GM20000 (cell line): ENCODE measurements at places on chromosomes 6 and 20.

GRCh38 chr6:27785294-27785693, 126.9 kb downstream of the OR2B2 start:
- no peak for DNase-seq

GRCh38 chr6:1603708-1604107, 6.0 kb upstream of the FOXC1 start:
- no peak for DNase-seq

DNA sequence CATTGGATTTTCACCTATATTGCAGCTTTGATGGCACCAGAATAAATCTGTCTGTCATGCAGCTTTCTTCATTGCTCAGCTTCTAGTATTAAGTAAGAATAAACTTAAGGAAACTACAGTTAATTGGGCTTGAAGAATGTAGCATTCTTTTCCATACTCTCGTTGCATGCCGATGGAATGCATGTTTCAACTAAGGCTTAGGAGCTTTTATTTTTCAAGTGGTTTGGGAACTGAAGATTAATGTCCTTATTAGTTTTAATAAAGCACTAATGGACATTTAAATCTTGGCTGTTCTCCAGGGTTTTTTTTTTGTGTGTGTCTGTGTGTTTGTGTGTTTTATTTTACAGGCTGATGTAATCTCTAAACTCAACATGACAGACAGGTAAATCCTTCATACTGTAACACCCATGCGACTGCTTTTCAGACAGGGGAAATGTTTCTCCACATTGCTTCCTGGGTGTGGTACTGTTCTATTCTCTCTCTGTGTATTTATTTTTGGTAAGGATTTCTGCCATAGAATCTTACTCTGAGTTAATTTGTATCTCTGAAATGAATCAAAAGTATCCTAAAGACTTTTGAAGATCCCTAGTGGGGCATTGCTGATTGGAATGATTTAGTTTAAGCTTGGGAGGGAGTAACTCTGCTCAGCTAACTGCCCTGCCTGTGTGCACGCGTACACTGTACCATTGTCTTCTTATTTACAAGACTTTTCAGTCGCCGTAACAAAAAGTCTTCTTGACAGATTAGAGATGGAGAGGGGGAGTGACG, 38.0 kb downstream of the SLC9A8 start:
- no peak for DNase-seq

DNA sequence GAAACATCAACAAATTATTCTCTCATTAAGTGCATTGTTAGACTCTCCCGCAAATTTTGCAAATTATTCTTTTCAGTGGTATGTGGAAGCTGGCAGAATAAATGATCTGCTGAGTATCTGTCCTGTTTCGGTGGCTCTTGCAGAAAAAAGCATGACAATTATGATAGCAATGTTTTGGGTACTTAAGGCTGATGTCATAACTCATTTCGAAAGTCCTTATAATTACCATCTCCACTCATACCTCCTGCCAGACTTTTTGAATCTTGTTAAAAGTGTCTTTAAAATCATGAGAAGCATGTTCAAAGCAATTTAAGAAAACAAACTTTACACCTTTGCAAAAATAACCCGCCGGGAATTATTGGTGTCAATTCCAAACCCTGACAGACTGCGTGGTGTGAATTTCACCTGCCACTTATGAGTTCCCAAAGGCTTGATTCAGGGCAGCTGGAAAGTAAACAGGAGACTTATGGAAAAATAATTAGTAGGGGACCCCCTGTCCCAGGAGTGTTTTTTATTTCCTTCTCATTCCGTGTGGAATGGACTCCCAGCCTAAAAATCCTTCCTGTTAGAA, 87.6 kb upstream of the E2F3 start:
- no peak for DNase-seq

GRCh38 chr6:76708641-76709331, 636.3 kb upstream of the IMPG1 start:
- no peak for DNase-seq

DNA sequence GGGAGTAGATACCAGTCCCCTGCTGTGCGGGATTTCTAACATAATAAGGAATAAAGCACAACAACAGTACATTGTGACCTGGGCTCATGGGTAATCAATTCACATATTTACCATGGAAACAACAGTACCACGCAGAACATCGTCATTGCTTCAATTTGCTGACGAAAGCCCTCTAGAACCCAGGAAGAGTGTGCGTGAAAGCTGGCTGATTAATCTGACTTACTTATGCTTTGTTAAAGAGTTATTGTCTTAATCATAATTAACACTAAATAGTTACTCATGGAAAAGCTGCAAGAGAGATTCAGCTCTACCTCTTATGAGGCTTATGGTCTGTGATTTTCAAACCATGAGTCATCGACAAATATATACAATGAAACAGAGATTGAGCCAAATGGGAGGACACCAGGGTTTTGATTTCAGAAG, 644.3 kb upstream of the AGPAT4 start:
- no peak for DNase-seq

DNA sequence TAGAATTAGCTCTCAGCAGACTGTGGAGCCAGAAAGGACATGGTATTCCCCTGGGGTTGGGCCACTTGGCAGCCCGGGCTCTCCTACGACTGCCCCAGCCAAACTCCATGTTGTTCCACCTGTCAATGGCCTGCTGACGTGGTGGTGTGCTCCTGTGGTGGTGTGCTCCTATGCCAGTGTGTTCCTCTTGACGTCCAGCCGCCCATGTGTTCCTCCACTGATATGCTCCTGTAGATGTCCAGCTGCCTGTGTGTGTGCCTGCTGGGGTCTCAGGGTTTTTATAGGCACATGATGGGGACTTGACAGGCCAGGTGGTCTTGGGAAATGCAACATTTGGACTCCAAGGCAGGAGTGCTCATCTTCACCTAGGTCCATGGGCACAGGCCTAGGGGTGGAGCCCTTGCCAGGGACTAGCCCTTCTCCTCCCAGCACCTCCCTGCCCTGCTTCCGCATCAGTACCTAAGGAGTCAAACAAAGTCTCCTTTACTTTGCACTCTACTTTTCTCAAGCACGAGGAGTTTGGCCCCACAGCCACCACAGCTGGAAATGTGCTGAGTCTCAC, 133.5 kb downstream of the TINAG start:
- DNase-seq, result no peak

GRCh38 chr6:144364782-144365181, 79.6 kb downstream of the UTRN start:
- DNase-seq, result no peak

GRCh38 chr6:26520237-26520849, 17.8 kb upstream of the HMGN4 start:
- no peak for DNase-seq

DNA sequence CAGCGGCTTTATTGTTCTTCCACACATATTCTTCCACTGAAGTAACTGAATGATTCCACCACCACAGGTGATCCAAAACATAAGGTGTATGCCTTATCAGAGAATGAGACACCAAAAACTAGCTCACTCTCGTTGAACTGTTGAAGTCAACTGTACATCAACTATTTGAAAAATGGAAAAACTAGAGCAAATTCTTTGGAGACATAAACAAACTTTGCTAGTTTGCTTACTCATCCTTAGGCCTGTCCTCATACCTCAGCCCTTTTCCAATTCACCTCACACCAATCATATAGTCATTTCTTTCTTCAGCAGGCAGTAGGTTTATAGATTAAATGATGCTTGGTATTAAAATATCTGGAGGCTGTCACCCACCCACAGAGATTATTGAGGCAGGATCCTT, 77.1 kb upstream of the RNF217 start:
- no peak for DNase-seq

GRCh38 chr6:147195510-147195909, 8.7 kb upstream of the STXBP5 start:
- DNase-seq, result no peak

GRCh38 chr6:101722471-101722870, 329.0 kb downstream of the GRIK2 start:
- no peak for DNase-seq

DNA sequence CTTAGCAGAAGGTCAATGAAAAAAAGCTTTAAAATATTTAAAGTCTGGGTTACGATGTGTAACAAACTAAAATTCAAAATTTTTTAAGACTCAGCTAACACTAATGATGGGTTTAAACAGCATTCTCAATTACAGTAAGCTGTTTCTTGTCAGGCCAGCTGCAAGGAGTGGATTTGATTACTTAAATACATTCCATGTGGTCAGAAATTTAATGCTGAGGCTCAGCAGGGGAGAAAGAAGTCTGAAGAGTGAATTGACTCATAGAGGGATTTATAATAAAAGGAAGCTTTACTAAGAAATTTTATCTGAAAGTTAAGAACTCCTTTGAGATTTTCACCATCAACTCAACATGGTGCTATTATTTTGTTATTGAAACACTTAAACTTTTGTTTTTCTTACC, 398.6 kb downstream of the KHDRBS2 start:
- no peak for DNase-seq

DNA sequence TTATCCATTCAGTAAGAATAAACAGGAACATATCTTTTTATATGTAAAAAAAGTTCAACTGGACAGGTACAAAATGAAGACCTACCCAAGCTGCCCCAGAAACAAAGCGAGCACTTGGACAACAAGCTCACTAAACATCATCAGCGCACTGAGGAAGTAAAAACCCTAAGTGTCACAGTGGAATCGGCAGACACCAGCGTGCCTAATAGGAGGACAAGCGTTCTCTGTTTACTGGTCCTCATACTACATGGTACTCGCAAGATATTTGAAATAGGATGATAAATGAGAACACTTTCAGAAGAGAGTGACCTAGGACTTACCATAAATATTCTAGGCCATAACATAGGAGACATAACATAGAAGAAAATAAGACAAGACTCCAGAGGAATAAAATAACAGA, 18.2 kb downstream of the MAP7 start:
- DNase-seq, result no peak

GRCh38 chr20:1825507-1825906, 69.7 kb upstream of the SIRPA start:
- DNase-seq, result no peak

- peak; percentile 78 for DNase-seq
These were observed 7.3 kb downstream of the DNTTIP1 start for GRCh38 chr20:45798935-45799642.

DNA sequence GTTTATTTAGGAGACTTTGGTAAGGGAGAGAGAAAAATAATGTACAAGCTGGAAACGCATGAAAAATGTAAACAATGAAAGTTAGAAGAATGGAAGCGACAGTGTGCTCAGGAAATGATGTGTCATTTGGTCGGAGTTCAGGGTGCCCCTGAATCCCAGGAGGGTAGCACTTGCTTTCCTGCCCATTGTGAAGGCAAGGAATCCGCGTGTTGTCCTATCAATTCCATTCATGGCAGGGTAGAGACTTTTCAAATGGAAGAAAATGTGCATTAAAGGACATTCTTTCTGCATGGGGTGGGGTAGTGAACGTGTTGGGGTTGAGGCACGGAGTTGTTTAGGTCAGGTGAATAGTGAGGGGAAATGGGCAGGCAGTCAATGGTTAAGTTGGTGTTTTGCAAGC, 33.7 kb downstream of the GCNT2 start:
- no peak for DNase-seq

DNA sequence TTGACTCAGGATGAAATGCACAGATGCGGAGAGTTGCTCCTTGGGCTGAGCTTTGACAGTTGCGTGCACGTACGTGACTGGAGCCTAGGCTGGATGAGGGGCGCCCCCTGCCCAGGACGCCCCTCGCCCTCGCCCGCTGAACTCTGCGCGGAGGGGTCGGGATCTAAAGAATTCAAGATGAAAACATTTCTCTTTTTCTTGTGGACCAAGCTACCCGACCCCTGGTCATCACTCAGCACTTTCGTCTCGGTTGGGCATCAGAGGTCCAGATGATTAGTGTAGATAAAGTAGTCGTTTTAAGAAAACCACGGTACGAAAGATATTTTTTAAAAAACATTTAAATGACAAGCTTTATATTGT, 700 bp downstream of the DTD1 start:
- no peak for DNase-seq

DNA sequence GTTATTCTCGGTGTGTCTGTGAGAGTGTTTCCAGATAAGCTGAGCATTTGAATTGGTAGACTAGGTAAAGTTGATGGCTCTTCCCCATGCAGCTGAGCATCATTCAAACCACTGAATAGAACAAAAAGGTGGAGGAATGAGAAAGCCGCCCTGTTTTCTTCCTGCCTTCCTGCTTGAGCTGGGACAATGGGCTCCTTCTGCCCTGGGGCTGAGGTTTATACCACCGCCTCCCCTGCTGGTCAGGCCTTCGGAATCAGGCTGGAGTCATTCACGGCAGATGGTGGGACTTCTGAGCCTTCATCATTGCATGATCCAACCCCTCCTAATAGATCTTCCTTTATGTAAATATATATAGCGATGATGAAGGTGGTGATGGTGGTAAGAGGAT, 124.9 kb downstream of the ANKRD60 start:
- DNase-seq, result no peak

DNA sequence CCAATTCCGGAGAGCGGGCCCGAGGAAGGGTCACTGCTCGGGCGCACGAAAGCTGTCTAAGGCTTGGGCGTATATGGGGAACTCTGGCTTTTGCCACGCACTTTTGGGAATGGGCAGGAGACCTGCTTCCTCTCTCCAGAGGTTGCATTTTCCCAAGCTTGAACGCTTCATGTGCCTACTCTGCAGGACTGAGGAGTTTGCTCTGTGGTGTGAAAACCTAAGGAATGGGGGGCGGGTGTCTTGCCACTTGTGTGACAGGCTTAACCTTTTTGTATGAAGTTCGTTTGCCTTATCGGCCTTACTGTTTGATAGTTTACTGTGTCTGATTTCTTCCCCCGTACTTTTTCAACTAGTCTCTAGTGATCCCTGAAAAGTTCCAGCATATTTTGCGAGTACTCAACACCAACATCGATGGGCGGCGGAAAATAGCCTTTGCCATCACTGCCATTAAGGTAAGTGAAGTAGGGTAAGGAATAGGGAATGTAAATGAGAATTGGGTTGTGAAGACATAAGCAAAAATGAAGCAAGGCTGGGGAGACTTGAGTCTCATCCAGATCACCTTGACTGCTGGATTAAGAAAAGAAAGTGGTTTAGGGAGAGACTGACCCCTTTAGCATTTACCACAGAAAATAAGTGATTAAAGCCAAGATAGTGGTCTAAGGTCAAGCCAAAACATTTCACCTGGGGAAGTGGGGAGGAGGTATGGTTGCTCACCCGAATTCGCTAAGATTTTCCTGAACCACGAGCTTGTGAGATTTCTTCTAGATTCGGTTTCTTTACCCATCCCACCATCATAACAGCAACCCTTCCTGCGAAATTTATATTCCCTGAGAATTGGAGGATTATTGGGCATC, 627 bp downstream of the RPS18 start:
- DNase-seq, result no peak
